ENCODE measurements at places on chromosomes 5 and 9.

GRCh38 chr9:135885100-135885853 lies 22.1 kb downstream of the CAMSAP1 start:
- DNase-seq = no peak
- peaks cover 51% of the 10 kb centered on the region for H3K4me1 ChIP-seq
- peaks cover 1% of the 10 kb centered on the region for H3K36me3 ChIP-seq
- H3K4me3 ChIP-seq = no peak overlapping the region
- no peaks in the 10 kb centered on the region for H3K27me3 ChIP-seq

- no peak overlapping the region for H3K27ac ChIP-seq
- H3K4me1 ChIP-seq = no peaks in the 10 kb centered on the region
- peaks cover 10% of the 10 kb centered on the region for H3K36me3 ChIP-seq
- no peak for DNase-seq
These were observed 592.0 kb downstream of the CHSY3 start for GRCh38 chr5:130496215-130496614.

- no peaks in the 10 kb centered on the region for H3K27me3 ChIP-seq
- H3K27ac ChIP-seq = no peak overlapping the region
- no peaks in the 10 kb centered on the region for H3K4me1 ChIP-seq
- no peak overlapping the region for H3K4me3 ChIP-seq
- no peaks in the 10 kb centered on the region for H3K36me3 ChIP-seq
These were observed 7.7 kb upstream of the CKMT2 start for GRCh38 chr5:81225463-81225862.

GRCh38 chr5:177491429-177491945 lies 5.9 kb downstream of the PDLIM7 start:
- no peak for DNase-seq
- H3K4me3 ChIP-seq = peak overlapping the region; percentile 50
- H3K27me3 ChIP-seq = no peaks in the 10 kb centered on the region
- H3K36me3 ChIP-seq = peaks cover 35% of the 10 kb centered on the region

DNA sequence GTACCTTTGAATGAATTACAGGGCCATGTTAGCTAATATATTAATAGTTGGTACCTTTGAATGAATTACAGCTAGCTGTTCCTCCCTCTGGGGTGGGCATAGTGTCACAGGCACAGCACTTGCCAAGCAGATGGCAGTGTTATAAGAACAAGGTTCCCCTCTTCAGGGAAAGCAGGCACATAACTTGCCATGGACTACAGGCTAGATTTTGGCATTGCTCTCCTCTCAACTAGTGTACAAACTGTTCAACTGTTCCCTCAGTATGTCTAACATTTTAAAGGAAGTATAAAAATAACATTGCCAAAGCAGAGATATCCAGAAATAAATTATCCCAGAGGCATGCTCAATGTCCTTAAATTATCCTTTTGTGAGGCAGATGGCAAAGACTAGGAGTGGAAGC lies 33.7 kb downstream of the ABITRAM start:
- H3K36me3 ChIP-seq = peaks cover 11% of the 10 kb centered on the region
- H3K27me3 ChIP-seq = no peaks in the 10 kb centered on the region
- H3K27ac ChIP-seq = peak overlapping the region; percentile 25
- H3K4me3 ChIP-seq = no peak overlapping the region
- peaks cover 12% of the 10 kb centered on the region for H3K4me1 ChIP-seq

GRCh38 chr9:1340390-1340789 lies 290.2 kb downstream of the DMRT2 start:
- H3K36me3 ChIP-seq = no peaks in the 10 kb centered on the region
- H3K4me3 ChIP-seq = no peak overlapping the region
- H3K27ac ChIP-seq = no peak overlapping the region
- no peaks in the 10 kb centered on the region for H3K4me1 ChIP-seq

GRCh38 chr9:36492865-36493264 lies 79.8 kb upstream of the MELK start:
- no peak for DNase-seq
- no peaks in the 10 kb centered on the region for H3K27me3 ChIP-seq
- no peaks in the 10 kb centered on the region for H3K36me3 ChIP-seq
- H3K4me3 ChIP-seq = no peak overlapping the region

GRCh38 chr5:130995254-130995515 lies 169.9 kb downstream of the HINT1 start:
- H3K4me1 ChIP-seq = peaks cover 6% of the 10 kb centered on the region
- DNase-seq = no peak
- no peak overlapping the region for H3K4me3 ChIP-seq
- no peak overlapping the region for H3K27ac ChIP-seq
- H3K36me3 ChIP-seq = no peaks in the 10 kb centered on the region

DNA sequence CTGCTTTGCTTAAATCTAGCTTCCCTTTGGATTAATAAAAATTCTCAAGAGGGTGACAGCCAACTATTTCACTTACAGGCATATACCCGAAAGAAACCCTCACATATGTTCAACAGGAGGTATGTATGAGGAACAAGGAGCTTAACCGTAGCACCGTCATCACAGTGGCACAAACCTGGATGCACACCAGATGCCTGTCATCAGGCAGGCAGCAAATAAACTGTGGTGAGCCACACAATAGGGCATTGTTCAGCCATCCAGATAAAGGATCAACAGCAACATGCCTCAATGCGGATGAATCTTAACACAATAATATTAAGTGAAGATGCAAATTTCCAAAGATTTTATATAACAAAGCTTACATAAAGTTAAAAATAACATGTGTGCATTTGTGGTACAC lies 5.5 kb upstream of the TNFSF15 start:
- DNase-seq = no peak
- H3K4me3 ChIP-seq = no peak overlapping the region
- H3K36me3 ChIP-seq = no peaks in the 10 kb centered on the region
- no peaks in the 10 kb centered on the region for H3K27me3 ChIP-seq
- peaks cover 6% of the 10 kb centered on the region for H3K4me1 ChIP-seq
- no peak overlapping the region for H3K27ac ChIP-seq

- H3K27me3 ChIP-seq = no peaks in the 10 kb centered on the region
- peaks cover 7% of the 10 kb centered on the region for H3K36me3 ChIP-seq
- H3K4me3 ChIP-seq = no peak overlapping the region
- H3K4me1 ChIP-seq = peaks cover 16% of the 10 kb centered on the region
- H3K27ac ChIP-seq = no peak overlapping the region
These were observed 36.0 kb downstream of the NR6A1 start for GRCh38 chr9:124735121-124735520.

GRCh38 chr5:172849606-172850453 lies 15.8 kb downstream of the ERGIC1 start:
- no peaks in the 10 kb centered on the region for H3K36me3 ChIP-seq
- peaks cover 42% of the 10 kb centered on the region for H3K4me1 ChIP-seq
- H3K27me3 ChIP-seq = no peaks in the 10 kb centered on the region
- H3K27ac ChIP-seq = peak overlapping the region; percentile 13
- DNase-seq = no peak

- peaks cover 2% of the 10 kb centered on the region for H3K36me3 ChIP-seq
- H3K27ac ChIP-seq = peak overlapping the region; percentile 100
- peak overlapping the region; percentile 91 for H3K4me3 ChIP-seq
- no peak for DNase-seq
These were observed 79.2 kb downstream of the C9orf152 start for GRCh38 chr9:110128664-110129329.
